ENCODE measurements at places on chromosomes 5 and 9. TPM values are rescaled to one million over a fixed set of nuclear protein-coding genes. Genes with fewer than 3 reads are reported as not detected.

DRD1 gene
- not detected for total RNA-seq

ZBED3 gene
- total RNA-seq, result 4.7 TPM

LCN1 gene
- not detected for total RNA-seq

F2RL2 gene
- 0.25 TPM for total RNA-seq

RGS14 gene
- total RNA-seq, result 7.2 TPM

ADGRV1 gene
- not detected for total RNA-seq
